Cerebellar nuclear complex (tissue), 1 donor: ENCODE measurements at places on chromosomes 11 and 22.

- DNase-seq, result no peak
Observed at GRCh38 chr22:41974691-41975290, 5.5 kb downstream of the SEPTIN3 start.

- no peak for DNase-seq
Observed at GRCh38 chr11:115198321-115198741, 305.9 kb downstream of the CADM1 start.

DNA sequence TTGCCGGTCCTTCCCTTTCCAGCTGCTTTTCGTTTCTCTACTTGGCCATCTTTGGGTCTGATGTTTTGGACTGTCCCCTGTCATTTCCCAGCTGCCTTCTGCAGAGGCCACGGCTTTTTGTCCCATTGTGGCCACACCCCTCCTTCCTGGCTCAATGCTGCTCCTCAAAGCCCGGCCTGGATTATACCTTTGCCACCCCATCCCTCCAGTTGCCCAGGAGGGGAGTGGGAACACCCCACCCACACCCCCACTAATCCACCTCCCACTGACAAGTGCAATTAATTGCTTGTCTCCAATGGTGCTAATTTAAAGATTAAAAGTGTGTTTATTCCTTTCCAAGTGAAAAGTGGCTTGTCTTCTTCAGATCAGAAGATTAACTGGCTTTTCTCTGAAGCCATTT lies 34.2 kb upstream of the CSNK2A3 start:
- no peak for DNase-seq

GRCh38 chr22:40857309-40857855 lies 434 bp downstream of the XPNPEP3 start:
- DNase-seq, result no peak

DNA sequence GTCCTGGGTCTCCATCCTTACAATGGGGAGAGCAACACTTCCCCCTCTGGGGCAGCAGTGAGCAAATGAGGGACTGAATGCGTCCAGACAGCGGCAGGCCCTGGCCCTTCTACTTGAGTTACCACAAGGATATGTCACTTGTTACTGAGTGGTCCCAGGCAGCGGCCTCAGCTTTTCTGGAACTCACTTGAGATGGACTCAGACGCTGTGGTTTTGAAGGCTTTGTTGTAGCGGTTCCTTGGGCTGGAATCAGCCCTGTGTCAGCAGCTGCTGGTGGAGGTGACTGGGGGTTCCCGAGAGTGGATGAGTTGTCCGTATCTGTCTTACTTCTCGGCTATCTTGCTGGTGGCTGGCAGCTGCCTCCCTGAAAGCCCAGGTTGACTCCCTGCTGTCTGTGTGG lies 77.0 kb downstream of the MICAL2 start:
- DNase-seq, result no peak

DNA sequence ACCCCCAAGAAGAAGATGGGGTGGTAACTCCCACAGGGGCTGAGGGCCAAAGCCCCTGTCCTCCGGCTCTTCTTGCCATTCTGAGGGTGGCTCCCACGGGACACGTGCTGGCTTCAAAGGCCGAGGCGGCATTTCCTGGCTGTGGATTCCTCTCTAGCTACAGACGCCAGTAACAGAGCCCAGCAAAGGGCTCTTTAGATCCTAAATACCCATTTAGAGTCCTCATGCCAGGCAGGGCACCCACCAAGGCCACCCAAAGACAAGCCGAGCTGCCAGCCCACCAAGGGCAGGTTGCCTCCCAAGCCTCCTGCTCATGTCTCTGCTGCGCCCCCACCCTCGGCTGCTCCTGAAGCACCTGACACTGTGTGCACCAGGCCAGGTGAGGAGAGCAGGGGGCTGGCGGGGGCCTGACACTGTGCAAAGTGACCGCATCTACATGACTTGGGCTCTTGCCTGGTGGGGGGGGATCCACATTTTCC lies 5.7 kb downstream of the LRFN4 start:
- no peak for DNase-seq

DNA sequence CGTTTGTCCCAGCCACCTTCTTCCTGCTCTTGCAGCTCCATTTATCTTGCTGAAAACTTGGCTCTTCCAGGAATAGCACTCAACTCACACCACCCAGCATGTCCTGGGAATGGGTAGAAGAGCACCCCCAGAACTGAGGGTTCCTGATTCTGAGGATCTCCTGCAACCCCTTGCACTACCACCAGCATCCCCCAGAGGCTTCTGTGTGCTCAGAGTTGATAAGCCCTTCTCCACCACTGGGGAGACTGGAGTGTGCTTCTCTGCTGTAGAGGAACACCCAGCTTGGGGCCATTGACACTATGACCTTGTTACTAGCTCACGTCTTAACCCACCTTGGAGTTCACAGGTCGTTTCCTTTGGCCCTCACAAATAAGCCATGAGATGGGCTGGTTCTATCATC lies 121.0 kb downstream of the GRIK4 start:
- no peak for DNase-seq

DNA sequence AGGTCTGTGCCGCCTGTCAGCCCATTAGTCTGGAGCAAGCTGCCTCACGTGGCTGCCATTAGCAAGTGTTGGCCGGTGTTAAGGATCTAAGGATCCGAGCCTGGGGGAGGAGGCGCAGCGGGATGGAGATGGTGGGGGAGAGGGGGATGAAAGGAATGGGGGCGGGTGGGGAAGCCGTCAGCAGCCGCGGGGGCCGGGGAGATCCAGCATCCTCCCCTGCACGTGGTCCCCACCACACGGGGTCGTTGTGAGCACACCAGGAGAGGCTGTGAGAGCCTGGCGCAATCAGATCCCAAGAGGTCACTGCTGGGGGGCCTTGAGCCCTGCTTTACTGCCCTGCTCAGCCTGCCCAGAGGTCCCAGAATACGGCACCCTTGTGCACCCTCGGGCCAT lies 7.3 kb downstream of the CABP7 start:
- no peak for DNase-seq

GRCh38 chr22:45772743-45773142 lies 101.1 kb downstream of the ATXN10 start:
- no peak for DNase-seq

GRCh38 chr11:130131961-130132850 lies 27.4 kb upstream of the ST14 start:
- no peak for DNase-seq

DNA sequence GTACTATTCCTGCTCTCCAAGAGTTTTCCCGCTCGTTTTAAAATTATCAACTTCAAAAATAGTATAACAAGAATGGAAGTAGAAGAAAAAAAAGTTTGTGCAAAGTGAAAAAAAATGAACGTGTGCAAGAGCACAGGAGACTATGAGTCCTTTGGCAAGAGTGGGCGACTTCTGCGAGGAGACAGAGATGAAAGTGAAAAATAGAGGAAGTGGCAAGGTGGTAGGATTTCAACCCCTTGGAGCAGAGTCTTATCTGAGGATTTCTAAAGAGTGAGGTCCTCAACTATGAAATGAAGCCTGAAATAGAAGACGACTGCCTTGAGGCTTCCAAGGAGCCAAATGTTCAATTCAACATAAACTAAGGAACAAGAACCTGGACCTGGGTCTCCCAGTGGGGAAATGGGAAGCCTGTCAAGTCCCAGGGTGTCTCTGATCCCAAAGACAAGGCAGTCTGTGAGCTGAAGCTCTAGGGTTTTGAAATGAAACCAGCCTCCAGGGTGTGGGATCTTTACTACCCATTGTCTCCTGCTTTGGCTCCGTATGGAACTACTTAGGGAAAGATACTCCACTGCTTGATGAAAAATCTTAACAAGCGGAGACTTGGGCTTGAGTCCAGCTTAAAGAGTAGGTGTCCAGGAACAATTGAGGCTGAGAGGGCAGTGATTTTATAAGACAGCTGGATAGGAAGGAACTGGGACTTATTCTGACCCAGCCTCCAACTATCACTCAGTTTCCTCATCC lies 4.8 kb downstream of the P4HA3 start:
- DNase-seq, result no peak

GRCh38 chr11:19344661-19345518 lies 104.1 kb upstream of the E2F8 start:
- no peak for DNase-seq

DNA sequence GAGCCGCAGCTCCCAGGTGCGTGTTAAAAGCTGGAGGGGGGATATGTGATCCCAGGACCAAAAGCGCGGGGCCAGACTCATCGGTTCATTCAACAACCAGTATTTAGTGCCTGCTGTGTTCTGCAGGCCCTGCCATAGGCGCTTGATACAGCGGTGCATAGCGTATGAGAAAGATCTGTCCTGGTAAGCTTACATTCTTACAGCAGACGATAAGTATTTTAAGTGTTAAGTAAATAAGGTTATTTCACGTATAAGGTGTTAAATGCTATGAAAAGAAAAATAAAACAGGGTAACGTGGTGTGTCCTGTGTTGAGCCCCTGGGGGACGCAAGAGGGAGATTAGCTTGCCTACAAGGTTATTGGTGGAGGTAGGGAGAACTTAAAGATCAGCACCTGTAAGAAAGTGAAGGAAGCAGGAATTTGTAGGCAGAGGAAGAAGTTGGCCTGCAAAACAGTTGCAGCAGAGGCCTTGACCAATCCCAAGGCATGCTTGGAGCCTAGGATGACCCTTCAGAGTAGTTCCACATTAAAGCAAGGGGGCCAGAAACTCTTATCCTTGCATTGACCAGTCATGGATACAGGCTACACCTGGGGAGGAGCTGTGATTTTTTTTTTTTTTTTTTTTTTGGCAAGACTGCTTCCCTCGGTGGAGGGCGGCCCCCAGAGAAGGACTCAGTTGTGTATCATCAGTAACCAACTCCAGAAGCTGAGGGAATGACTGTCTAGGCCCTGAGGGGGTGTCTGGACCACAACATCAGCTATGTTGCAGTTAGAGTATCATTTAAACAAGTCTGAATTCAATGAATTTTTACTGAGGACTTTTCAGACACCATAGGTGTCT lies 487 bp upstream of the LIPT2 start:
- DNase-seq, result no peak

- DNase-seq, result no peak
Observed at GRCh38 chr22:33515795-33516194, 404.5 kb downstream of the LARGE1 start.

GRCh38 chr22:39240831-39241793 lies 3.7 kb downstream of the PDGFB start:
- DNase-seq, result no peak

DNA sequence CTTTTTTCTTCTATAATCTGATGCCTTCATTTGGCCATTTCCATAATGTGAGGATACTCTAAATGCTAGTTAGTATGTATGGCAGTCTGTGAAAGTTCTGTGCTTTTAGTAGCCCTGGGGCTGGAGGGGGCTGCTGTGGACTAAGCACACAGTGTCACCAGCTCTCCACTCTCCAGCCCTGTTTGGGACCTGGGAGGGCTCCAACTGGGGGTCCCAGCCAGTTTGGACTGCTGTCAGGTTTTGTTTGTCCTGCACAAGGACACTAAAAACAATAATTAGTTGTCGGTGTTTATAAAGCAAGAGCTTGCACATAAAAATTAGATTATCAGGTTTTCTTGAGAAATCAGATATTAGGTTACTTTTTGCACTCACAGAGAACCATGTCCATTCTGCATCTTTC lies 103.1 kb downstream of the LDLRAD3 start:
- DNase-seq, result no peak

GRCh38 chr11:77269484-77270123 lies 31.9 kb downstream of the GDPD4 start:
- DNase-seq, result no peak

- no peak for DNase-seq
Observed at GRCh38 chr22:24444729-24445466, 17.5 kb downstream of the ADORA2A start.

- no peak for DNase-seq
Observed at GRCh38 chr11:126163074-126163700, 48.3 kb downstream of the RPUSD4 start.

- no peak for DNase-seq
Observed at GRCh38 chr11:130415731-130416529, 12.5 kb downstream of the ADAMTS8 start.

DNA sequence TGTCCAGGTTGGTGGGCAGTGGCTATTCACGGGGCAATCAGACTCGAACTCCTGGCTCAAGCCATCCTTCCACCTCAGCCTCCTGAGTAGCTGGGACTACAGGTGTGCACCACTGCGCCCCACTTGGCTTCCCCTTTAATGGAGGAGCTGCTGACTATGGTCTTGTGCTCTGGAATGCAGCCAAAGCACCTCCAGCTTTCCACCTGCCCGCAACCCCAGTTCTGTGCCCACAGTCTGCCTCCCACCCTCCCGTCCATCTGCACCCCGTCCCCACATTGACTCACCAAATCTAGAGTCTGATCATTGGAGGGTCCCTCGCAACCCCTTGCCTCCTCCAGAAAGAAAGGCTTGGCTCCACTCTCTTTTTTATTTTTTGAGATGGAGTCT lies 41.0 kb downstream of the KCNJ4 start:
- no peak for DNase-seq

GRCh38 chr11:107929611-107930200 lies 1.5 kb downstream of the RAB39A start:
- peak; percentile 9 for DNase-seq

GRCh38 chr11:45817191-45817590 lies 12.2 kb downstream of the SLC35C1 start:
- no peak for DNase-seq

GRCh38 chr22:20140107-20140445 lies 8.5 kb downstream of the ZDHHC8 start:
- no peak for DNase-seq

DNA sequence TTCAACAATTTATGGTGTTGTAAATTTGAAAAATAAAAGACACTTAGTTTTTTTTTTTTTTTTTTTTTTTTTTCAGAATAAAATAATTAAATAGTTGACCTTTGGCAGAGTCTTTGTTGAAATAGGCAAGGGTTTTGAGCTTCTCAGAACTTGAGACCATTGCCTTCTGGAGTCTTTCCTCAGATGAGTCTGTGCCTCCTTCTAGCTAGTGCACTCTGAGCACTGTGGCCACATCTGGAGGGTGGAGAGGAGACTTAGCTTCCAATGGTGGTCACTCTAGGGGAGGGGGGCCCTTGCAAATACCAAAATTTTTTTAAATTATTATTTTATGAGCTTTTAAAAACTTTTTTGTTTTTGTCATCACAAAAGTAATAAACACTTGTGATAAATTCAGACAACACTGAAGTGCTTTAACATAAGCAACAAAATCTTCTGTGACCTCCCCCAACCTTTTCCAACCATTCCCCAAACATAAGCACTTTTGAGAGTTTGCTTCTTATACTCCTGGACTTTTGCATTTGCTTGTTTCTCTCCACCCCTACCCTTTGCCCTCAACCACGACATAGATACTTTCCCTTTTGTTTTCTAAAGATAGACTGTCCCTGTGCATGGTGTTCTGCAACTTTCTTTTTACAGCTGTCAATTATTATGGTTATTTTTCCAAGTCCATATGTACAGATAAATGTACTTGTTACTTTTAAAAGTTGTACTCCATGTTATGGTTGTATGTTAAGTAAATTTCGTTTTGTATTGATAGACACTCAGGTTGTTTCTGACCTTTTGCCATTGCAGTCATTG lies 41.1 kb downstream of the BMAL1 start:
- DNase-seq, result no peak

DNA sequence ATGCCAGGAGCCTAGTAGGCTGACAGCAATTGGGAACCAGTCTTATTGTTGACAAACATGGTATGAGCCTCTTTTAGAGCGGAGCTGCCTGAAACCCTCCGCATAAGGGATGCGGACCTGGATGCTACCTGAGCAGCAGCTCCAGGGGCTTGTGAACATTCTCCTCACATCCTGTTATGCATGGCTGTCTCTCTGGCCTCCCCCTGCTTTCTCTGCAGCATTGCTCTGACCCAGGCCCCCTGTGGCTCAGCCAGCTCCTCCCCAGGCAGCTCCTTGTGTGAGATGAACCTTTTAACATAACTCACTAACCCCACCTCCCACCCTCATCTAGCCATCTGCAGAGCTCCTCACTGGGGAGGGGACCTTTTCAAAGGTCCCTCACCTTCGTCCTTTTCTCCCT lies 6.0 kb downstream of the BMAL1 start:
- DNase-seq, result no peak

- no peak for DNase-seq
Observed at GRCh38 chr22:40748388-40749355, 69.4 kb downstream of the MCHR1 start.
